ENCODE measurements at places on chromosomes 7 and 10.

- no peak for DNase-seq
Measured at GRCh38 chr7:479948-480499, 39.6 kb downstream of the PDGFA start.

GRCh38 chr7:16967300-16967811 is 85.6 kb upstream of the AGR3 start:
- no peak for DNase-seq

DNA sequence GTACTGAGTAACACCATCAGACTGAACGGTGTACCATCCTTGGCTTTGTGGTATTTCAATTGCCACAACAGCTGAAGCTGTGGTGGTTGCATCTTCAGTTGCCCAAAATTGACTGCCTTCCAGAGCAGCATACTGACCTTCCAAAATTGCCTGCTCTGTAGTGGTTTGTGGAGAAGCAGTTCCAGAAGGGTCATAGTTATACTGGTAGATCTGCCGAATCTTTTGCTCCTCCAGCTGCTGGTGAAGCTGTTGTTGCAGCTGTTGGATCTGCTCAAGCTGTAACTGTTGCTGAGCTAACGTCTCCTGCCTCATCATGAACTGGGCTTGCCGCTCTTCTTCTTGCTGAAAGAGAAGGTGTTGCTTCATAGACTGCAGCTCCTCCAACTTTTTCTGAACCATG is 212.2 kb downstream of the PCLO start:
- DNase-seq = no peak

- no peak for DNase-seq
Measured at GRCh38 chr10:107631876-107632275, 467.4 kb upstream of the SORCS1 start.

GRCh38 chr7:74173074-74173473 is 1.1 kb upstream of the EIF4H start:
- DNase-seq = no peak
